ENCODE measurements at places on chromosomes 1 and 21.

DNA sequence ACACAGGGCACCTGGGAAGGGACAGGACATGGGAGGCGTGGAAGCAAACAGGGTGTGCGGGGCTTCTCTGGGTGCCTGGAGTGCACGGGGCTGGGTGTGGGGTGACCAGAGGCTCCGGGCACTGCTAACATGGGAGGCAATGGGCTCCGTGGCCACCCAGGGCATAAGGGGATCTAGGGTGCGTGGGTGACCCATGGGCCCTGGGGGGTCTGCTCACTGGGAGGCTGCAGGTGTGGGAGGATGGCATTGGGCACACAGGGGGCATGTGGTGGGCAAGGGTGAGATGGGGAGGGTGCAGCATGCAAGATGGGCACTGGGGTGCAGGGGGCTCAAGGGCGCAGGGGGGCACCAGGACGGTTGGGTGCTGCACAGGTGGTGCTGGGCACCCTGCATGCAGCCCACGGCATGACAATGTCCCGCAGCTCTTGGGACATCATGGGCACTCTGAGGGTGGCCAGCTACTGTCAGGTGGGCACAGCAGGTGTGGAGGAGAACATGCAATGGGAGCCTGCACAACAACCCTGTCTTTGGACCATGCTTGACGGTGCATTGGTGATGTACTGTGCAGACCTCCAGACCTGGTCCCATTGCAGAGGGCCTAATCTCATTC lies 15.1 kb downstream of the TRIM11 start:
- no peak for DNase-seq

GRCh38 chr1:204688776-204689175 lies 3.2 kb upstream of the LRRN2 start:
- DNase-seq: no peak

- DNase-seq: no peak
Observed at GRCh38 chr1:64963466-64963865, 2.9 kb downstream of the JAK1 start.

DNA sequence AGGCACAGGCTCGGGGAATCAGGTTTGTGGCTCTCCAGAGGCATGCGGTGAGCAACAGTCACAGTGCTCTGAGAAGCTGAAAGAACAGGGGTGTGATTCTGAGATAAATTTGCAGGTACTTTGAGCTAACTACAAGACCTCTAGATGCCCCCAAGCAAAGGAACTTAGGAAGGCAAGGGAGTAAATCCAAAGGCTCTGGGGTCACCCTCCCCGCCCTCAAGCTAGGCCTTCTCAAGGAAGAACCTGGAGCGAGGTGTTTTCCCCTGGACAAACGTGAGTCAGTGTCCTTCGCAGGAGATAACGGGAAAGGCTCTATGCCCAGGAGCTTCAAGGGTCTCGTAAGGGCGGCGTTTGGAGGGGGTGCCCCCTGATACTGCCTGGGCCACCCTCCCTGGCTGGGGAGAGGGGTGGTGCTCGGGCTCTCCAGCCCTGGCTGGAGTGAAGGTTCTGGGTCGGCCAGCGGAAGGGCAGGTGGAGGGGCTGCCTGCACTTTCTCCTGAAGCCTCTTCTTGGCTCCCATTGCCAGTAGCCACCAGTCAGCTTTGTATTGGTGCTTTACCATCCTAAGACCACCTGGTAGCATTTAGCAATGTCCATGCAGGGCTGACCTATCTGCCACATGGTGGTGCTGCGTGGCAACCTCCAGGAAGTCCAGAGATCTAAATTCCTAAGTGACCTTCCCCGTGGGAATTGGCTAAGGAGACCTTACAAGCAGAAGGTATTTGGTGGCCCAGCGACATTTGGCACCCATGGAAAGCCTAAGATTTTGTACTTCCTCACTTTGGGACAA lies 44.0 kb downstream of the GPR161 start:
- peak; percentile 45 for DNase-seq

GRCh38 chr1:218887141-218887925 lies 286.3 kb upstream of the LYPLAL1 start:
- no peak for DNase-seq

GRCh38 chr1:53084589-53084971 lies 22.6 kb downstream of the PODN start:
- no peak for DNase-seq

GRCh38 chr1:234955107-234955731 lies 173.4 kb downstream of the TOMM20 start:
- peak; percentile 81 for DNase-seq

DNA sequence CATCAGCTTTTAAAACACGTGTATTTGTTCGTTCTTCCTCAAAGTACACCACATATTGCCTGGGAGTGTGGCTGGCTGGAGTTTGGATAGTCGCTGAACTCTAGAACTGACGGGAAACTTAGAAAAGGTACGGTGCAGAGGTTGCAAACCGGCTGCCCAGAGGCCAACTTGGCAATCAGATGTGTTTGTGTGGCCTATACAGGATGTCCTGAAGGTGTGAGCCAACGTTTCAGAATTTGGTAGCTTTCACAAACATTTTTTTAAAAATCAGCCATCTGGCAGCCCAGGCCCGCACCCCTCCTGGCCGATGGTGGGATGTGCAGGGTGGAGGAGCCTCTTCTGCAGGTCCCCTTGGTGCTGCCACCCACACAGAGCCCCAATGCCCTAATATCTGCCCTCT lies 73.6 kb upstream of the SLC25A33 start:
- no peak for DNase-seq

GRCh38 chr1:112872551-112872962 lies 83.4 kb downstream of the SLC16A1 start:
- DNase-seq: no peak
